Stimulated activated naive B cell treated with anti-CD40 and anti-IgM and Interleukin-4, amounts not matched to agents 10 μg/mL and 1 μg/mL and 100 μg/mL, for 72 hours (primary cell): ENCODE measurements at places on chromosomes 13 and 19.

DNA sequence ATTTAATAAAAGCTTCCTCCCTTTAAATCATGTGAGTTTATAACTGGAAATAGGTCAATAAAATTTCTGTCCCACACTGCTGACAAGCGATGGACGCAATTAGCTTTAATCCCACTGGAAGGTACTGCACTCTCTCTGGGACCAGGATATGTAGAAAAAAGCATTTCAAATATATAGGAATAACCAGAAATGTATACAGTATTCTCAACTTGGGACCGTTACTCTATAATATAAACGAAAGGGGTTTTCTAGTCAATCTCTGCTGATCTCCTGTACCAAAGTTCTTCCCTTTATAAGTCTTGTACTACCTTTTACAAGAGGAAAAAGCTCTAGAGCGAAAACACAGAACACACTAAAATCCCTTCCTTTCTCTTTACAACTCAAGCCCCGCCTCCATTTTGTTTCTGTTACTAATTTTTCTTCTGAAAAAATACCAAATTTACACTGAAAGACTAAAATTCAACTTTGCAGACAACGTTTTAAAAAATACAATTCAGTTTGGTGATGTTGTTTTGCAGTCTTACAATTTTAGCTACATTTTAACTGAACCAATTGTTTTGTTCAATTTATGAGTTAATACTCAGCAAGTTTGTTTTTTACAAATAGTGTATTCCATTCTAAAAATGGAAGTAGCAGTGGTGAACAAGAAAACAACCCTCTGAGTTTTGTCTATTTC, 1.7 kb upstream of the USPL1 start:
- no peak for DNase-seq

DNA sequence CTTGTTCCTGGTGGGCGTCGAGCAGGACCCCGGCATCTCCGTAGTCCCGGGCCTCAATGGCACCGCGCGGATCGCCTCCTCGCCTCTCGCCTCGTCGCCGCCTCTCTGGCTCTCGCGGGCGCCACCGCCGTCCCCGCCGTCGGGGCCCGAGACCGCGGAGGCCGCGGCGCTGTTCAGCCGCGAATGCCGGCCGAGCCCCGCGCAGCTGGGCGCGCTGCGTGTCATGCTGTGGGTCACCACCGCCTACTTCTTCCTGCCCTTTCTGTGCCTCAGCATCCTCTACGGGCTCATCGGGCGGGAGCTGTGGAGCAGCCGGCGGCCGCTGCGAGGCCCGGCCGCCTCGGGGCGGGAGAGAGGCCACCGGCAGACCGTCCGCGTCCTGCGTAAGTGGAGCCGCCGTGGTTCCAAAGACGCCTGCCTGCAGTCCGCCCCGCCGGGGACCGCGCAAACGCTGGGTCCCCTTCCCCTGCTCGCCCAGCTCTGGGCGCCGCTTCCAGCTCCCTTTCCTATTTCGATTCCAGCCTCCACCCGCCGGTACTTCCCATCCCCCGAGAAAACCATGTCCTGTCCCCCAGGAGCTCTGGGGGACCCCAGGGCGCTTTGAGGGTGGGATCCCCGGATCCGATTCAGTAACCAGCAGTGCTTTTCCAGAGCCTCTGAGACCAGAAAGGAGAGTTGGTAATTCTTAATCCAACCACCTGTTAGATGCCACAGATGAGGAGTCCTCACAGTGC, 885 bp downstream of the MLNR start:
- DNase-seq = no peak

DNA sequence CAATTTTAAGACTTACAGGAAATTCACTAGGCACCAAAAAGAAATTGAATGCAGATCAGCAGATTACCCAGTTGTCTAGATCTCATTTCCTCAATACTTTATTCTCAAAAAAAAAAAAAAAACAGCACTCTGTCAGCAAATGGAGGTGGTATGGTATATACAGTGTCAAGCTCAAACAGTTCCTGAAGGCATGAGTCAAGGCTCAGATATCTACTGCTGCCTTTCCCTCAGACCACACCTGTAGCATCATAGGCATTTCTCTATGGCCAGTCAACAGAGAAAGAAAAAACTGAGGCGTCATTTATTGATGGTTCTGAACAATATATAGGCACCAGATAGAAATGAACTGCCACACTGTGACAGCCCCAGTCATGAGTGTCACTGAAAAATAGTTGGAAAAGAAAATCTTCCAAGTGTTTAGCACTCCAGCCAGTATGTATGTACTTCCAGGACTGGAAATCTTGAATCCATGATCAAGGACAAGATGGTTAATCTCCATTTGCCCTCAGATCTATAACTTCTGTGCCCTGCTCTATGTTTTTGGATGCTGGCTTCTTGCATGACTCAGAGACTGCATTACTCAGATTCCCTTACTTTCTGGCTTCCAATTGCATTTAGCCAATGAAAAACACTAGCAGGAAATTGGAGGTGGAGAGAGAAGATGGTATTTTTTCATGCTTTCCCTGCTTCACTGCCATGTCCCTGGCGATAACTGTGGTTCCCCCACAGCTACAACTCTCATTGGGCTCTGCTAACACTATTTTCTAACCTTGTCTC, 8.4 kb upstream of the COG3 start:
- DNase-seq = no peak

- DNase-seq = no peak
Measured at GRCh38 chr19:51091895-51092873, 9.5 kb upstream of the KLK14 start.

DNA sequence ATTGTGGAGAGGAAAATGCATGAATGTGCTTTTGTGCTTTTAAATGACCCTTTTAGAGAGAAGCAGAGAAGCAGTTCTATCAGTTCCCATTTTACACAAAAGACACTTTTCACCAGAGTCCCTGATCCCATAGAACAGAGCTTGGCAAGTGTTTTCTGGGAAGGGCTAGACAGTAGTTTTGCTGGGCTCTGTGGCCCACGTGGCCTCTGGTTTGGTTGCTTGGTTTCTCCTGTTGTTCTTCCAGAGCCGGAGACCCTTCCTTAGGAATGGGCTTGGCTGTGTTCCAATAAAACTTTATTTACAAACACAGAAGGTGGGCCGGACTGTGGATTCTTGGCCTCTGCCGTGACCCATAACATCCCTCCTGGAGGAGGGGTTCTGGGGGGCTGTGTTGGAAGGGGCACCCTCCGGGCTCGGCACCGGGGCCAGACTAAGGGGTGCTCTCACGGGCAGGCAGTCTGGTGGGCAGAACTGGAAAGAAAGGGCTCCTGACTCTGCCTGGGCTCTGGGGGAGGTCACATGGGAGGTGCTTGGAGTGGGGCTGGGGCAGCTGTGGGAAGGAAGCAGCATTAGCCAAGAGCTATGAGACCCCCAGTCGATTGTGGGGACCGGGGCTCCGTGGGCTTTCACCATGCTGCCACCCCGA, 3.2 kb downstream of the SPPL2B start:
- no peak for DNase-seq
